A549 (cell line): ENCODE measurements at places on chromosomes 6 and 20. TPM values are rescaled to one million over a fixed set of nuclear protein-coding genes. Genes with fewer than 3 reads are reported as not detected.

Gene GPX5
- not detected in 3 replicates for polyA plus RNA-seq

Gene RNF5
- polyA plus RNA-seq: 46.2 to 64.1 TPM (median 62.7 TPM) in 3 replicates

Gene DYNLT2
- 1.1 to 1.4 TPM (median 1.1 TPM) in 3 replicates for polyA plus RNA-seq

Gene OPN5
- not detected in 3 replicates for polyA plus RNA-seq

Gene LCA5
- polyA plus RNA-seq: 1.0 to 1.4 TPM (median 1.2 TPM) in 3 replicates

Gene HCRTR2
- polyA plus RNA-seq: not detected in 3 replicates

Gene DEFB113
- not detected in 3 replicates for polyA plus RNA-seq

Gene NRSN1
- polyA plus RNA-seq: not detected in 3 replicates

Gene TRIM40
- 0.05 TPM in 1 of 3 replicates, not detected in the others for polyA plus RNA-seq

Gene NOX3
- polyA plus RNA-seq: not detected in 3 replicates

Gene RSPH3
- 3.1 to 4.0 TPM (median 3.6 TPM) in 3 replicates for polyA plus RNA-seq

Gene SLA2
- polyA plus RNA-seq: 0.03 TPM in 1 of 3 replicates, not detected in the others

Gene THEMIS
- polyA plus RNA-seq: not detected in 3 replicates

Gene PTCRA
- polyA plus RNA-seq: not detected in 3 replicates

Gene MAP1LC3A
- 11.4 to 17.7 TPM (median 15.7 TPM) in 3 replicates for polyA plus RNA-seq
